Right ventricle myocardium superior (tissue), 1 donor: ENCODE measurements at places on chromosomes 3 and 15. TPM values are rescaled to one million over a fixed set of nuclear protein-coding genes. Genes with fewer than 3 reads are reported as not detected.

The ATP13A5 gene
- total RNA-seq = not detected

The CHRNA3 gene
- 0.13 TPM for total RNA-seq

The HDC gene
- total RNA-seq = 0.65 TPM

The HHATL gene
- total RNA-seq = 486 TPM

The KLF15 gene
- total RNA-seq = 34.0 TPM

The MST1R gene
- 1.5 TPM for total RNA-seq

The SPTBN5 gene
- total RNA-seq = 3.4 TPM

The PPP1R14D gene
- total RNA-seq = not detected

The ARHGEF26 gene
- 0.97 TPM for total RNA-seq

The CISH gene
- total RNA-seq = 8.0 TPM

The IREB2 gene
- total RNA-seq = 24.8 TPM

The GUCA1C gene
- total RNA-seq = 0.32 TPM

The CLDND1 gene
- 72.5 TPM for total RNA-seq

The KIF15 gene
- total RNA-seq = 0.73 TPM
